GM23248 (cell line): ENCODE measurements at places on chromosomes 6 and 20.

DNA sequence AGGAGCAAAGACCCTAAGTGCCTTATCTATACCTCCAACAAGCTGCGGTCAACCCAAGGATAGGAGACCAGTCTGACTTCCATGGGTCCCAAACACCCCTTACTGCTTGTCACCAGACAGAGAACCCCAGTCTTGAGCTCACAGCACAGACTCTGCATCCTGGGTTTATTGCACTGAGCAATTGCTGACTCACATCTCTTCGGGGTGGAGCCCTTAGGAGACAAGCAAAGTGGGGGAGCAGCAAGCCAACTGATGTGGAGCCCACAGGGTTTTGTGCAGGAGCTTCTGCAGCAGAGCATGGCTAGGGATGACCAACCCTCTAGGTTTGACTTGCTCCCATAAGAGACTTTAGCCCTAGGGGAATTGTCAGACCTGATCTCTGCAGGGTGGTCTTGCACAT, 38.6 kb upstream of the EYS start:
- DNase-seq, result no peak

DNA sequence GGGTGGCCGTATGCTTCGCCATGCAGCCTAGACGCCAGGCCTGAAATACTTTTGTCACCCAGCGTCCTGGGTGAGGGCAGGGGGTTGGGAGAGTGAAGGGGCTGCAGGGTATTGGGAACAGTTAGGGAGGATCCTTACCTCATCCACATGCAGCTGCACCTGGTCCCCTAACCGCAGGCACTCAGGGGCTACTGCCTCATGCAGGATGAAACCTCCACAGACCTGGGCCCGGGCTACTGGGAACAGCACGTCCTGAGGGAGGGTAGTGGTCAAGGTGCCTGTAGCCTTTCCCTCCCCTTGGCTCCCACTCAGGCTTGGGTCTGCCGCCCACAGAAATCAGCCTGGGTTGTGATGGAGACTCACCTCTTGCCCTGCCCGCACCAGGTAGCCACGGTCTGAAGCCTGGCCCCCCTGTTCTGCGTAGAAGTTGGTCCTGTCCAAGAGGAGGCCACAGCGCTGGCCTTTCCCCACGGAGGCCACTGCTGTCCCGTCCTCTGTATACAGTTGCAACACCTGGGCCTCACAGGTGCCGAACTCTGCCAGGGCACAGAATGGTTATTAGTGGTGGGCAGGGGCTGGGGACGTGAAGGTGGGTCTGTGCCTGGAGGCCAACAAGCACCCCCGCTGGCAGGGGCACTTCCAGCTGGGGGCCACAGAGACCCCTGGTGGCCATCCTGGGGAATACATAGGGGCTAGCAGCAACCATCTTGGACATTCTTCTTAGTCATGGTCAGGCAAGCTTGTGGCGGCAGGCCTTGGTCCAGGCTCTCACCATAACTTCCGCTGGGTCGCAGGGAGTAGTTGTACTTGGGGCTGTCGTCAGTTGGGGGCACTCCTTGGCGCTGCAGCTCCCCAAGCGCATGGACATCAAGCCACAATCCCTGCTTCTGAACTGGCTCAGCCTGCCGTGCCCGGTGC, 8.6 kb downstream of the AARS2 start:
- DNase-seq, result peak; percentile 57

DNA sequence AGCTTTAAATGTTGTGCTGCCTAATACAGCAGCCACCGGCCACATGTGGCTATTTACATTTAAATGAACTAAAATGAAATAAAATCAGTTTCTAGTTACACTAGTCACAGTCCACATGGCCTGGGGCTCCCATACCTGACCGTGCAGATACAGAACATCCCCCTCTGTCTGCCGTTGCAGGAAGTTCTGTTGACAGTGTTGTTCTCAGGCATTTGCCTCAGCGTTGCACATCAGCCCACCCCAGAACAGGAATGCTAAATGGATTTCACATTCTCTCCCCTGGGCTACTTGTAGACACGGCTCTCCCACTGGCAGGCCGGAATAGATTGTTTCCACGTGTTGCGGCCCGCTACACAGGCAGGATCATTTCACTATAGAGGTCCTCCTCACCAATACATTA, 26.3 kb downstream of the JAG1 start:
- DNase-seq, result peak; percentile 23

GRCh38 chr6:120083186-120083585, 733.6 kb upstream of the MAN1A1 start:
- DNase-seq, result no peak

DNA sequence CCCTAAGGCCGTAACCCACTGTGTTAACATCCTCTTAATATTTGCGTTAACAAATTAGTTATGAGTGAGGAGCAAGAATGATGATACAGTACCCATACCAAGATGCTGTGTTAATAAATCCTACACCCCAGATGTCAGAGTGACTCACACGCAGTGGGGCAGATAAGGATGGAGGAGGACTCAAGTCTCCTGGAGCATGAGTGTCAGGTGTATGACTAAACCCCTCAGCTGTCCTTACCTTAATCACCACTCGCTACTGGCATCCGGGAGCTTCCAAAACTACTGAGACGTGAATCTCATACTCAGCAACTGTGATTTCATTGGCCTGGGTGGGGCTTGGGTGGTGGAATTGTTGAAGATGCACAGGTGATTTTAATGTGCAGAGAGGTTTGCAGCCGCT, 131.3 kb upstream of the MTHFD1L start:
- no peak for DNase-seq

GRCh38 chr6:125296471-125296870, 5.3 kb downstream of the HDDC2 start:
- peak; percentile 57 for DNase-seq
